Pancreas (tissue), 10 donors: ENCODE measurements at places on chromosomes 12 and 14.

- peak; percentile 22 for DNase-seq
Measured at GRCh38 chr14:59360923-59361794, 104.0 kb downstream of the GPR135 start.

GRCh38 chr12:90355711-90356355 lies 599.1 kb downstream of the CCER1 start:
- no peak for DNase-seq

- no peak for DNase-seq
Measured at GRCh38 chr12:51744235-51744634, 104.3 kb downstream of the FIGNL2 start.

- DNase-seq, result no peak
Measured at GRCh38 chr12:76562130-76562529, 2.6 kb upstream of the OSBPL8 start.

DNA sequence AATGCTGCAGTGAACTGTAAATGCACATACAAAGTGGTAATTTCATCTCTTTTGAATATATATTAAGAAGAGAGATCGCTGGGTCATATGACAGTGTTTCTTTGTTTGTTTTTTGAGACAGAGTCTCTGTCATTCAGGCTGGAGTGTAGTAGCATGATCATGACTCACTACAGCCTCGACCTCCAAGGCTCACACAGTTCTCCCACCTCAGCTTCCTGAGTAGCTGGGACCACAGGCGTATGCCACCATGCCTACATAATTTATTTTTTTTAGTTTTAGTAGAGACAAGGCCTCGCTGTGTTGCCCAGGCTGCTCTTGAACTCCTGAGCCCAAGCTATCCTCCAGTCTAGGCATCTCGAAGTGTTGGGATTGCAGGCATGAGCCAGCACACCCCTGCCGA lies 62.4 kb upstream of the ACSS3 start:
- no peak for DNase-seq

DNA sequence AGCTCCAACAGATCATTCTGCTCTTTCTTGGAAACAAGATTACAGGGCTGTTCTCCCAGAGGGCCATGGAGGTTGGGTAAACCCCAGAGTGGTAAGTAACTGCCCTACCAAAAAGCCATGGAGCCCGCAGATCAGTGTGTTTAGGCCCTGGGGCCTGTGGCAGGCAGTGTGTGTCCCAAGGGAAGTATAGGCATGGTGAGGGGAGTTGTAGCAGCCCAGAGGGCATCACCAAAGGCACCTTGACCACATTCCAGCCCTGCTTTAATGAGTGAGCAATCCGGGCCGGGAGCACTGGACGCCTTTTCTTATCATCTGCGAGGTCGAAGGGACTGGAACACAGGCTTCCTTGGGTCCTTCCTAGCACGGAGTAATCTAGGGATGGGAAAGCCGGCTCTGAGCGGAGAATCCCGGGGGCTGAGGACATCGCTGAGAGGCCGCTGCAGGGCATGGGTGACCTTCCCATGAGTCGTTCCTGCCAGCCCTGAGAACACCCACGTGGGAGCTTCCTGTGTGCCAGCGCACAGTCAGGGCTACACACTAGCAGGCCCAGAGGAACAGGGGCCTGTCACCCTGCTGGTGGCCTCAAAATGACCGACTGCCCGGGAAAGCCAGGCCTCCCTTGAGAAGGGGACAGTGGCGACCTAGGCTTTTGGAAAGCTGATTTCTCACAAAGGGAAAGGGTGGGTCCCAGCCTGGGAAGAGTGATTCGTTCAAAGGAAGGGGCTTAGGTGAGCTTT lies 91.3 kb downstream of the NINJ2 start:
- no peak for DNase-seq
